ENCODE measurements at places on chromosomes 12 and 14. TPM values are rescaled to one million over a fixed set of nuclear protein-coding genes. Genes with fewer than 3 reads are reported as not detected.
A peak's percentile ranks its signal among the peaks of the same experiment; 100 is the strongest.

DNA sequence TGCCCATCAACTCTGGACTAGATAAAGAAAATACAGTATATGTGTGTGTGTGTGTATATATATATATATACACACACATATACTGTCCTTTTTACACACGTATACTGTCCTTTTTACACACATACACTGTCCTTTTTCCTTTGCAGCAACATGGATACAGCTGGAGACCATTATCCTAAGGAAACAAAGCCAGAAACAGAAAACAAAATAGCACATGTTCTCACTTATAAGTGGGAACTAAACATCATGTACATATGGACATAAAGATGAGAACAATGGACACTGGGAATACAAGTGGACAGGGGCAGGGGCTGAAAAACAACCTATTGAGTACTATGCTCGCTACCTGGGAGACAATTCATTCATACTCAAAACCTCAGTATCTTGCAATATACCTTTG lies 23.7 kb downstream of the VDR start:
- no peak for DNase-seq

- DNase-seq, result no peak
Measured at GRCh38 chr12:80576641-80577418, 130.6 kb upstream of the MYF6 start.

DNA sequence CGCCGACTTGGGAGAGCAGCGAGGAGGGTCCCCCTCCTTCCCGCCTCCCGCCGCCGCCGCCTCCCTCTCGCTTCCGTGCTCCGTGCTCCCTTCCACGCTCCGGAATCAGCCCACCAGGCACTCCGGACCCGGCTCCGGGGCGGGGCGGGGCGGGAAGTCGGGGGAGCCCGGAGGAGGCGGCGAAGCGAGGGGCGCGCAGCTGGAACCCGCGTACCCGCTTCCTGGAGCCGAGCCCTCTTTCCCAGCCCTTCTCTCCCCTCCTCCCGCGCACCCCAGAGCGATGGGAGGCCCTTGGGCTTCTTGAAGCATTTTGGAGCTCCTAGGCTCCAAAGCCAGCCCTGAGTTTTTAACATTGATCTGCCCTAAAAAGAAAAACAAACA lies at the start of gene SYNDIG1L:
TSS of gene SYNDIG1L (minus strand) at position 9 of the 381 bp plus-strand sequence. CDS start 16,466 bp downstream, outside the sequence.
- no peak for DNase-seq

DNA sequence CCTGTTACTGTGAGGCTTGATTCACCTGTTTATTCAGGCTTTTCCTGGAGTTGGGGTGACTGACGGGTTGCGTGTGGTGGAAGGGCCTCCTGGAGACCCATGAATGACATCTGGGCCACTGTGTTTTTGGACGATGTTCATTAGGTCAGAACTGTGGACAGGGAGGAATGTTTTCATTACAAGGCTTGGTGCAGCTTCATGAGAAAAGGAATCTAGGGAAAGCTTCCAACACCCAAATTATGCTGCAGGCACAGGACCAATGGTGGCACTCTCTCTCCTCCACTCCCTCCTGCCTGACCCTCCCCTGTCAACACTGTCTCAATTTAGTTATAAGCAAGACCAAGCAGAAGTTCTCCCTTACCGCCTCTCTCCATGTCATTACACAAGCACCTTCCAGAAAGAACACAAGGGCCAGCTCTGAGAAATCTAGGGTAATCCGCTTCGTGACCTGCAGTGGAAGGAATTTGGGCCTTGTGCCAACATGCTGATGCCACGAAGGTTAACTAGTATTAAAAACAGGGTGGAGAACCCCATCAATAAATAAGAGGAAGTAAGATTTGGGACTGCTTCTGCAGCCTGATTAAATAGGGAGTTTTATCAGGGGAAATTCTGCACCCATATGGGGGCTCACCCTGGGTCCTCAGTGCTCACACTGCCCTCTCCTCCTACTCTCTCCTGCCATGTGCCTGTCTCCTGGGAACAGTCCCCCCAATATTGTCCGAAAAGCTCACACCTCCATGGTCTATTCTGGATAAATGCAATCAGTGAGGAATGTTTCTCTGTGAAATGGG lies 200.3 kb downstream of the KTN1 start:
- DNase-seq, result no peak

DNA sequence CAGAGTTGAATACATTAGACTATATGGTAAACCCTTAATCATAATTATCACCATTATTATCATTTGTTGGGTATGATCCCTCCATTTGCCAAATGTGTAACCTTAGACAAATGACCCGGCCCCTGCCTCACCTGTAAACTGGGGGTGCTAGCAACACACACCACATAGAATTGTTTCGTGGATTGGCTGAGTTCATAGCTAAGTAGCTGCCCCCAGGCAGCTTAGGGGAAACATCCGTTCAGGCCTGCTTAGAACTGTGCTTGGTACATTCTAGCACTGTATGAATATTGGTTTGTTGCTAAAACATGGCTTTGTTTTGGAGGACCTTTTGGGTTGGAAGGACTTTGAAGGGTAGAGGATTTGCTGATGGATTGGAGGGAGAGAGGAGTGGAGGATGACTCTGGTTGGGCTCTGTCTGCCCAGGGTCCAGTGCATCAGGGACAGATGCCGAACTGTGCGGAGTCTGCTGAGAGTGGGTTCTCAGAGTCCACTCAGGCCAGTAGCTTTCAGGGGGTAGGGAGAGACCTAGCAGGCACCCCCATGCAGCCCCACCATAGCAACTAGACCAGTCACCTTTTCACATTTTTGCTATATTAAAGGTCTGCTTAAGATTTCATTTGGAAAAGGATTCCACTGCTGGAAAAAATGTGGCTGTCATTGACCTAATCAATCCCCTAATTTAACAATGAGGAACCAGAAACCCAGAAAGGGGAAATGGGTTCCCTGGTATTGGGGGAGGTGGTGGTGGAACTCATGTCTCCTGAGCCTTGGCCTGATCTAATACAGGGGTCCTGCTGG lies 2.2 kb downstream of the RIN3 start:
- DNase-seq, result no peak

- DNase-seq, result no peak
Measured at GRCh38 chr14:25680934-25681333, 631.0 kb upstream of the STXBP6 start.

GRCh38 chr14:89236851-89237250 lies 180.2 kb downstream of the FOXN3 start:
- DNase-seq, result no peak

DNA sequence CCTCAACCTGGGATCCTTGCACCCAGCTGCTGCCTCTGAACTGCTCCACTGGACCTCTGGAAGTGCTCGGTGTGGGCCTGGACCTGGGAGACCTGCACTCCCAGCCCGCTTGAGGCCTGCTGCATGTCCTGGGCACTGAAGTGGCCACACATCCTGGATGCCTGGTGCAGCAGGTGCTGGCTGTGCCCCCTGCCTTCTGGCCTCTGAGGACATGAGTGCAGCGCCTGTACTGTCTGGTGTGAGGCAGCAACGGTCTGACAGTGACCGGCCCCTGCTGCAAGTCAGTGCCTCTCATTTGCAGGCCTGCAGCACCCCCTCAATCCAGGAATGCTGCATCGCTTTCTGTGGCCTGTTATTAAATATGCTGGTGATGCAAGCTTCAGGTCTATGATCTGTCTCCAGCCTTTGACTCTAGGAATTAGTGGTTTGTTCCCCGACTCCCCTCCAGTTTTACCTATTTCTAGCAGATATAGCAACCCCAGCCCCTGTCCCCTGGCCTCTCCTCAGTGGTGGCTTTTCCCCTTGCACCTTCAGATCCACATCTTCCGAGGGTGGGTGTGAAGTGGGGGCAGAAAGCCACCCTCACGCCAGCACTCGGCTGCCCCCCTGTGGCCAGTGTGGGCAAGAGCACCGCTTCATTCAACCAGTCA lies 3.6 kb downstream of the SMIM41 start:
- peak; percentile 73 for DNase-seq

GRCh38 chr14:93830753-93831461 lies 42.6 kb upstream of the PRIMA1 start:
- DNase-seq, result no peak

DNA sequence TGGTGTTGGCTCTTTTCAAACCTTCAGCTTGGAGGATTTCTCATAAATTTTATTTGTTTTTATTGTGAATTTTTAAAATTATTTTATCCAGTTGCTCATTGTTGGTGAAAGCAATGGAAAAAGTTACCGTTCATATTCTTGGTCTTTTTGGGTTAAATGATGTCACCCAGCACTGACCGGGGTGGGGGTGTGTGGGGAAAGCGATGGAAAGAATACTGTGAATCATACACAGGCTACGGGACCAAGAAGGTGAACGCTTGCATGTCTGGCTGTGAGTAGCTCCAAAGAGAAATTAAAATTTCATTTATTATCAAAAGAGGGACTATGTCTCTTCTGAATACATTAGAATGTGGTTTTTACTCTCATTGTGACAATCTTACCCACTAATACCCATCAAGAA lies 430.1 kb downstream of the AEBP2 start:
- peak; percentile 51 for DNase-seq

GRCh38 chr14:50985859-50986331 lies 41.6 kb upstream of the PYGL start:
- no peak for DNase-seq

- no peak for DNase-seq
Measured at GRCh38 chr12:38588624-38589305, 272.2 kb downstream of the ALG10B start.

DNA sequence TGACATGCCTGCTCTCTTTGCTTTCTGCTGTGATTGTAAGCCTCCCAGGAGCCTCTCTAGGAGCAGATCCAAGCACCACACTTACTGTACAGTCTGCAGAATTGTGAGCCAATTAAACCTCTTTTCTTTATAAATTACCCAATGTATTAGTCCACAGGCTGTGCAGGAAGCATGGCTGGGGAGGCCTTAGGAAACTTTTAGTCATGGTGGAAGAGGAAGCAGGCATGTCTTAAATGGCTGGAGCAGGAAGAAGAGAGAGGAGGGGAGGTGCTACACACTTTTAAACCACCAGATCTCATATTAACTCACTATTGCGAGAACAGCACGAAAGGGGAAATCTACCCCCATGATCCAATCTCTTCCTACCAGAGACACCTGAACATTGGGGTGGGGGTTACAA lies 108.9 kb downstream of the DERA start:
- DNase-seq, result no peak

Gene DAO
- total RNA-seq, result not detected

Gene KRT80
- total RNA-seq, result not detected

Gene RASSF9
- total RNA-seq, result not detected

Gene KANSL2
- 47.3 TPM for total RNA-seq

Gene TRHDE
- total RNA-seq, result not detected

Gene LPAR5
- total RNA-seq, result 8.1 TPM

Gene TC2N
- 28.5 TPM for total RNA-seq

Gene SLC6A13
- total RNA-seq, result not detected

Gene TAS2R20
- total RNA-seq, result 1.6 TPM

Data from activated CD8-positive, alpha-beta T cell treated with anti-CD3 and anti-CD28 coated beads for 36 hours (primary cell).